Kidney tubule cell (primary cell): ENCODE measurements at places on chromosomes 12 and 14.

DNA sequence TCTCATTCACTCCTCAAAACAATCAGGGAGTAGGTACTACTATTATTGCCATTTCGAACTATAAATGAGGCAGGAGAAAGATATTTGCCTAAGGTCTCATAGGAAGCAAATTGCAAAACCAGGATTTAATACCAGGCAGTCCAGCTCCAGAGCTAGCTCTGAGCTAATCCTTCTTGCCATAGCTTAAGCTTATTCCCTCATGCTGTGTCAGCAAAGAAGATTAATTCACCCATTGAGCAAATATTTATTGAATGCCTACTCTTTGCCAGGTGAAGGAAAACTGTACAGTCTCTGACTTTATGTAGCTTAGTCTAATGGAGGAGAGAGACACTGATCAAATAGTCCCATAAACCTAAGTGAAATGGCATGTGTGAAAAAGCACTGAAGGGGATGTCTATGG, 19.5 kb downstream of the KCNA5 start:
- DNase-seq: no peak

GRCh38 chr12:54005853-54006558, 2.8 kb upstream of the HOXC8 start:
- peak; percentile 85 for DNase-seq

- peak; percentile 60 for DNase-seq
Observed at GRCh38 chr12:42590330-42590934, 886 bp upstream of the PRICKLE1 start.

DNA sequence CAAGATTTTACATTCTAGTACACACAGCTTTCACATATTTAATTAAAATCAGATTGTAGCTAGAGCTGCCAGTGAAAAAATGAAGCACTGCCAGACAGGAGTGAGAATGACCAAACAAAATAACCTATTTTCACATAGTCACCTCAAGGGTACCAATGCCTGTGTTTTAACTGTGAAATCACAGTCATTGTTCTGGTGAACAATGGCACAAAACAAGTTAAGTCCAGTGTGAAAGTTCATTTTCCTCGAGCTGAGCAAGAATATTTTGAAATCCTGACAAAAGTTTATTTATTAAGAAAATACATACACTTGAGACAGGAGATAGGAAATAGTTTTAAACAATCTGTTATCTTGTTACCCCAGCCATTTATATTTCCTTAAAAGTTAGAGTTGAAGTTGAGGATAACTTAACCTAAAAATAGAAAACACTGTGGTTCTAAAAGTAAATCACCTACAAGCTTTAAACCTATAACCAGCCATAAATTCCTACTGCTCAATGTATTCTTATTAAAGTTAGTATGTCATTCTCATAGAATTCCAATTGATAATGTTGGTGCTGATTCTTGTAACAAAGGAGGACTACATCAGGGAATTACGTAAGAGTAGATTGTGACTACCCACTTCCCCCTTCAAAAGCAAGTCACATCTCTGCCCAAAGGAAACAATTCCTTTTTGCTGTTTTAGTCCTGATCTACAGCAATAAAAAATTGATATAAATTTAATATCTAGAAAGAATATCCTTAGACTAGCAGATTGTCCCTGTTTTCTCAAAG, 15.9 kb downstream of the DENND5B start:
- DNase-seq: peak; percentile 13

- DNase-seq: peak; percentile 20
Observed at GRCh38 chr12:105426766-105427165, 96.3 kb downstream of the C12orf75 start.

DNA sequence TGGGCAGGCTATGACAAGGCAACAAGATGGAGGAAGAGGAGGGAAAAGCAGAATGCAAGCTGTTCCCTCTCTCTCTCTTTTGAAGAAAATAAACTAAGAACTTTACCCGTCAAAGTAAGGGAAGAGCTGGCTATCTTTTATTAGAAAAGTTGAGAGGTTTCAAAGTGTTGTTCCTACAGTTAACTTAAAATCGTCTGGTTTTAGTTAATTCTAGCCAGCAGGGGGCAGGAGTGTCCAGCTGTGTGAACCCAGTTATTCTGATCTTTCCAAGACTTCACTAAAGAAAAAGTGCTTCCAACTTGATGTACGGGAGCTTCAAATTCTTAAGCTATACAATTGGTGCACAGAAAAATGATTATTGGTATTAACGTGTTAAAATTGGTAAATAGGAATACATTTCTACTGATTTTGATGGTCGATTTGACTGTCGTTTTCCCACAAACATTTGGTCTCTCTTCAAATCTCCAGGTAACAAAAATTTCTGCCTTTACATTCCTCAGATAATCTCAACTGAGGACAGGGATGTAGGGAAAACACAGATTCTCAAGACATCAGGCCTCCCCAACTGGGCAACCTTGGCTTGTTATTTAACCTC, 28.4 kb upstream of the MON2 start:
- peak; percentile 57 for DNase-seq

- no peak for DNase-seq
Observed at GRCh38 chr12:26113181-26113654, 11.6 kb downstream of the BHLHE41 start.

DNA sequence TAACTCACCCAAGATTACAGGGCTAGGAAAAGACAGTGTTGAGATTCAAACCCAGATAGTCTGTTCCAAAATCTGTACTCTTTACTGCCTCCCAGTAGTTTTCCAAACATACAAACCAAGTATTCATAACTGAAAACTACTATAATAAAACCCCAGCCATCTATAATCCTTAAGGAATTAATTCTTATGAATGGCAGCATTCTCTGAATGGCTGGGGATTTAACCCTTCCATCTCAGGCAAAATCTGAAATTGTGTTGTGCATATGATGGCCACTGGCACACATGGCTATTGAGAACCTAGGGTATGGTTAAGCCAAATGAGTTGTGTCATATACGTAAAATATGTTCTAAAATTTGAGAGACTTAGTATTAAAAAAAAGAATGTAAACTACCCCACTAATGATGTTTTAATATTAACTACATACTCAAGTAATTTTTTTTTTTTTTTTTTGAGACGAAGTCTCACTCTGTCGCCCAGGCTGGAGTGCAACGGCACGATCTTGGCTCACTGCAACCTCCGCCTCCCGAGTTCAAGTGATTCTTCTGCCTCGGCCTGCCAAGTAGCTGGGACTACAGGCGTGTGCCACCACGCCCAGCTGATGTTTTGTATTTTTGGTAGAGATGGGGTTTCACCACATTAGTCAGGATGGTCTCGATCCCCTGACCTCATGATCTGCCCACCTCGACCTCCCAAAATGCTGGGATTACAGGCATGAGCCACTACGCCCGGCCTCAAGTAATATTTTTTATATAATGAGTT, 16.7 kb downstream of the PPP1R13B start:
- DNase-seq: no peak

GRCh38 chr12:112420740-112421139, 2.0 kb downstream of the PTPN11 start:
- DNase-seq: no peak

DNA sequence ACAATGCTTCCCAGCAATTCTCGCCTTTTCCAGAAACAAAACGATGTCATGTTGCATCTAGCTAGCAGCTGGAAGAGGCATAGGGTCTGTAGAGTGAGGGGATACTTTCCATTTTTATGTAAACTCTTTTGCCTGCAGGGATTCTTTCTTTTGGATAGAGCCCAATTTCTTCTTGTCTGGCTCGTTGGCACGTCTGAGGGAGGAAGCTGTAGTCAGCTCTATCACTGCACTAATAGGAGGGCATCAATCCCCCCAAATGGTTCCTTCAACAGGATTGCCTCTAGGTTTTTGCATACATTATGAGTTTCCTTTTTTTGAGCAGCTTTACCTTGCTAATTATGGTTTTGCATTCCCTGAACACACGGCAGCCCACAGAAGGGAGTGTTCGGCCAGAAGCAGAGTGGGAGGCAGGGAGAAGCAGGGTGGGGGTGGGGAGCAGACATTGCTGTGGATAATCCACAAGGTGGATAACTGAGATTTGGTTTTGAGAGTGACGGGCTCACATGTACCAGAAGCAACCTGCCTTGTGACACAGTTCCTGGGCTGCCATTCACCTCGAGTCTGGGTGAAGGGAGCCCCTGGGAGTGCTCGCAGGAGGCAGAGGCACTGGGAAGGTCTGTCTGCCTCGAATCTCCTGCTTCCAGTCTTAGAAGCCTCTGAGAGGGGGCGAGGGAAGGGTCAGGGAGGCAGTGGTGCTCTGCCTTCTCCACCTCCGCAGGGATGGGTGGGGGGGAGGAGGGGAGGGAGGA, 24.5 kb downstream of the LRTM2 start:
- DNase-seq: no peak

DNA sequence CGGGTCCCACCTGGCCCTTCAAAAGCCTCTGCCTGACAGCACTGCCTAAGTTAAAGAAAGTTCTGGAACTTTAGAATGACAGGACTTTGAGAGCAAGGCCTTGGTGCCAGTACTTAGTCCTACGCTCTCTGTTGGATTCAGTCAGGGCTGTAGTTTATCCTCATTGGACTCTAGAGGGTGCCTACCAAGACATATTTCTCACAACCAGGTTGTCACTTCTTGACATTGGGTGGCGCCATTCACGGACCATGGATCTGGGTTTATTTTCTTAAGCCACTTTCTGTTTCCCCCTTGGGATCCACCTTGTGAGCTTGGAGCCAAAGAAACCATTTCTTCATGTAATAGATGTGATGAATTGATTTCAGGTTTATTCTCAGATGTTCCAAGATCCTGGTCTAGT, 787.0 kb upstream of the TBX3 start:
- DNase-seq: no peak

- DNase-seq: no peak
Observed at GRCh38 chr14:104221636-104222369, 83.4 kb downstream of the KIF26A start.

DNA sequence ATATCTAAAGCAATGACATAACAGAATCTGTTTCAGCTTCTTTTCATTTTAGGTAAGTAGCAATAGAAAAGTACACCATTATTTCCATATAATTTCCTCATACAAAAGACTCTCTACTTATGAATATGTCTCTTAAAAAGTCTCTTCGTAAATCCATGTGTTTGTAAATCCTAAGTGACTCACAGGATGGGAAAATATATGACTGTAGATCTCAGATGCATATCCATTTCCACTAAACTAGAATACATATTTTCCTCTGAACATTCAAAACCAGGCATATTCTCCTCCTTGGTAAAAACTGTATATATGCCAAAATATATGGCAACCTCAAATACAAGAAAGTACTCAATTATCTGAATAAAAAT, 93.6 kb downstream of the TXNDC16 start:
- DNase-seq: no peak

- no peak for DNase-seq
Observed at GRCh38 chr14:104280085-104280901, 141.9 kb downstream of the KIF26A start.

DNA sequence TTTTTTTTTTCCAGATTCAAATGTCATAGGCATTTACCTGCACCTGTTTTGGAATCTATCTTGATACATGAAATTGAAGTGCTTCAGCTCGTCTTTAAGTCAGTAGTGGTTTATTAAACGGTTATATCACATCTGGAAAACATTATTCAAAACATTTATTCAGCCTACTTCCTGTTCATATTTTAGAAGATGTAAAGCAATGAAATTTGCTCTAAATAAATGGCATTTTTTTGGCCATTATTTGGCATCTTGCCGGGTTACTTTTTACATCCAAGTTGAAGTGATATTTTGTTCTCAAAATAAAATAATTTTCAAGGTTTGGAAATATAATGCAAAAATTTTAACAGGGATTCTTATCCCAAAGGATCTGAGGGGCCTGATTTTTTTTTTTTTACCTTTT, 103.1 kb downstream of the EML1 start:
- DNase-seq: no peak

- no peak for DNase-seq
Observed at GRCh38 chr14:64147126-64147790, 146.9 kb downstream of the ESR2 start.

GRCh38 chr12:119145367-119145766, 33.4 kb upstream of the HSPB8 start:
- no peak for DNase-seq

DNA sequence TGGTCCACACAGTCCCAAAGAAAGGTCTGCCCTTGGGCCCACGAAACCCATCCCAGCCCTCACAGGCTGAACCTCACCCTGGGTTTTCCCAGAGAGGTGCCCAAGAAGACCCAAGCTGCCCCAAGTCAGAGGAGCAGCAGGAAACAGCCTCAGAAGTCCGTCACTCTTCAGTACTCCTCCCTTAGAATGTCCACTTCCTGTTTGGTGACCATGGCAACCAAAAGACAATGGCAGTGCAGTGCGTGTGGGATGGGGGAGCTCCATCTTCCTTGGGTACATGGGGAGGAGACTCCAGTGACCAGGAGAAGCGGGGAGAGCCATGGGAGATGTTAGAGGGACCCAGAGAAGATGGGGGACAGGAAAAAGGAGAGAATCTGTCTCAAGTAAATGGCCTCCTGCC, 11.3 kb downstream of the SELPLG start:
- DNase-seq: peak; percentile 80

GRCh38 chr14:99518441-99519346, 37.5 kb downstream of the CCNK start:
- DNase-seq: peak; percentile 79

DNA sequence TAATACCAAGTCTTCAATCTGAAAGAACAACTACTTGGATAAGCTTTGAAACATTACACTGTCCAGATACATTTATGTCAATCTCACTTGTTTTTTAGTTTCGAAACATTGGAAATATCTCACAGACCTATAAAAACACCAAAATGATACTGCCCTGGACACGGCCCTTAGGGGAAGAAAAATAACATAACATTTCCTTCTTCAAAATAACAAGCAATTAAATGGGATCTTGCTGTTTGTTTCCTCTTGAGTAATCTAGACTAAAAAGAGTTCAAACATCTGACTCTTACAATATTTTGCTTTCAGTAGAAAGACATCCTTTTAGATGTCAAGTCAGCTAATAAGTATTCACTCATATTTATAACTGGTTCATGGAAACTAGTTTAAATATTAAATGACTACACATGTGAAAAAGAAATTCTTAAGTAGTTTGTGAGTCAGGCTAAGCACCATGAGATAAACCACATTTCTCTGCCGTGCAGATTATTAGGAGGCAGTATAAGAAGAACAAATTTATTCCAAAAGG, 87.5 kb downstream of the EPS8 start:
- peak; percentile 81 for DNase-seq

DNA sequence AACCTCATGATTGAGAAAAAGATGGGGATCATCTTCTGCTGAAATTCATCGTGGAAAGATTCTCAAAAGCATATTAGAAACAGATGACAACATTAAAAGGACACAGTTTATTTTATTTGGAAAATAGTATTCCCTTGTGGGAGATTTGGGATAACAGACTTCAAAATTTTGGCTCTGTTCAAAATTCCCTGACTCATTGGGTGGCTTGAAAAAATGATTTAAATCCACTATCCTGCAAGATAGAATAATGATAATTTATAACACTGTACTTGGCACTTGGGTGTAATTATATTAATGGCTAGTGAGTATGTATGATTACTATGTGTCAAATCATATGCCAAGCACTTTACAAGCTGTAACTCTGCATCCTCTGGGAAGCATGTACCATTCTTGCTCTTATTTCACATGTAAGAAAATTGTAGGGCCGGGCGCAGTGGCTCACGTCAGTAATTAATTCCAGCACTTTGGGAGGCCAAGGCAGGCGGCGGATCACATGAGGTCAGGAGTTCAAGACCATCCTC, 128.8 kb downstream of the LMNTD1 start:
- no peak for DNase-seq
